NCI-H2081 (cell line): ENCODE measurements at places on chromosomes 16 and 17.
A peak's percentile ranks its signal among the peaks of the same experiment; 100 is the strongest.

- no peak for DNase-seq
Observed at GRCh38 chr16:57637020-57637419, 8.6 kb downstream of the ADGRG1 start.

DNA sequence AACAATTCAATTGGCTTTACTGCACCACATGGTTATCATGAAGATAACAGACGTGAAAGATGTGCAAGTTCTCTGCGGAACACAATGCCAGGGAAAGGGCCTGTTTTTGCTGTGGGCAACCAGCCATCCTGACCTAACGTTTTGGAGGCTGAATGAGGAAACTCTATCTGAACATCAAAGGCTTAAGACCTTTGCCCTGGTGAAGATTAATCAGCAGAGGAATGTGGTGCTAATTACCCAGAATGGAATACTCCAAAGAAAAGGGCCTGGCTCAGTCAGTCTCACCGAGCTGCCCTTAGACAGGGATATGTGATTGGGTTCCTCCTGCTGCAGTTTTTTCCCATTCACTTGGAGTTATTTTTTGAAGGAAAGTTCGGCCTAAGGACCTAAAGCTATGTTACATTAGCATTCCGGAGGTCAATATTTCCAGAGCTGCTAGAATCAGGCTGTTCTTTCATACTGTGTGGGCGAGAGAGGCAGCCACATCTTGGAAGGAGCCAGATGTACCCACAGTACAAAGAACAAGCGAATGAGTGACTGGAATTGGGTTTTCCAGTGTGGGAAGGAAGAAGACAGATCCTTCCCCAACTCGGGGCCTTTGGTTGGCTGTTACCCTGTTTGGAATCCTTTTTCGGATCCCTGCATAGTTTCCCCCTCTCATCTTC lies 15.5 kb downstream of the ASIC2 start:
- no peak for DNase-seq

DNA sequence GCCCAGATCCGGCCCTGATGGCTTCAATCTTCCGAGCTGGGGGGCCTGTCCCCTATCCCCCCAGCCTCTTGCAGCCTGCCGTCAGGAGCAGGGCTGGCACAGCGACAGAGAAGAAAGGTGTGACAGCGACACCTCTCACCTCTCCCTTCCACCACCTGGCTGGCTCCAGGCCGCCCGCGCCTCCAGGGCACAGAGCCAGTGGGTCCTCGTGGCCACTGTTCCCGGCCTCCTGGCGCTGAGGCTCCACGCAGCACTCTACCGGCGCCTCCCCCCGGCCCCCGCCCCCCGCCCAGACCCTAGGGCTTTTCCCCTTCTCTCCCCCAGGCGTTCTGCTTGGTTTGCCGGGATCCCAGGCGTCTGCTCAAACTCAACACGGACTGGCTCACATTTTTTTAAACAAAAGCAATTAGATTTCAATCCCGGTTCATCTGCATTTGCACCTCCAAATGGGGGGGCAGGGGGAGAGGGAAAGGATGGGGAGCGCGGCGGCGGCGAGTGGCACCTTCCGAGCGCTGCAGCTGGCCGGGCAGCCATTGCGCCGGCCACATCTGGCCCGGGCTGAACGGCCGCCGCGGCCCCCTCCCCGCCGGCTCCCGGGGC lies 12.8 kb upstream of the CBX8 start:
- DNase-seq: peak; percentile 56

- no peak for DNase-seq
Observed at GRCh38 chr17:3527468-3527867, 30.1 kb downstream of the TRPV3 start.

DNA sequence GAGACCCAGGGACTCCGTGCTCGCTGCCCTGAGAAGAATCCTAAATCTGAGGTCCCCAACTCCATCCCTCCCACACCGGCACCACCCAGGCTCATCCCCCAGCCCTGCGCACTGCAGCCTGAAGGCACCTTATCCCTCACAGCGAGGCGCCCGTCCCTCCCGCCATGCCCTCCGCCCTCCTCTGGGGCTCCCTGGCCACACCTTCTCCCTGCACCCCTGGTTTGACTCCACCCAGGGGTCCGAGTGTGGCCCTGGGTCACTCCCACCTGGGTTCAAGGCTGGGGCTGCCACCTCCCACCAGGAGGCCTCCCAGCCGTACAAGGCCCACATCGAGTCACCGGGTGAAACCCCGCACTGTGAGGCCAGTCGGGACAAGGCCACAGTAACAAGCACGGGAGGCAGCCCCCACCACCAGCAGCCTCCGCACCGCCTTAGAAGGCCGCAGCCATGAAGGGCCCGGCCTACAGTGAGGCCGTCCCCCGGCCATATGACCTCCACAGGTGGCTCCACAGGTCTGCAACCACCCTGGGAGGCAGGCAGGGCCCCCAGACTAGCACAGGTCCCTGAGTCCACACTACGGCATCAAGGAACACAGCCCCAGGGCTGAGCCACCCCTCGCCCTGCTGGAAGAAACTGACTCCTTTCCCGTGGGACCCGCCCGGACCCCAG lies 8.3 kb downstream of the HAGH start:
- no peak for DNase-seq

DNA sequence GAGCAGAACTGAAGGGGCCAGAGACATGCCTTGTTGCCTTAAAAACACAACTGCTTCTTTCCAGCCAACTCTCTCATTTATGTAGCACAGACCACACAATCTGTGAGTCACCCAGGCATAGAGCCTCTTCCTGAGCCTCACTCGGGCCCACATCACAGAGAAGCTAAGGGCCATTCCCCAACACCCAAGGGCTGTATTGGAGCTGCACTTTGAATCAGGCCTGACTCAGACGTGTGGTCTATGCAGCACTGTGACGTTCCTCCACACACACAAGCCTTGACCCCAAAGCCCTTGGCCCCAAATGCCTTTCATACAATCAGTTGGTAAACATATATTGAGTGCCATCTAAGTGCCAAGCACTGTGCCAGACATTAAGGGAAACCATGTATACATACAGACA lies 308.9 kb upstream of the DYNLRB2 start:
- DNase-seq: no peak

GRCh38 chr17:45316434-45317110 lies at the start of gene MAP3K14:
Gene MAP3K14 (minus strand): TSS chr17:45317020. CDS start chr17:45290745, 26,275 bp downstream.
- DNase-seq: peak; percentile 82

DNA sequence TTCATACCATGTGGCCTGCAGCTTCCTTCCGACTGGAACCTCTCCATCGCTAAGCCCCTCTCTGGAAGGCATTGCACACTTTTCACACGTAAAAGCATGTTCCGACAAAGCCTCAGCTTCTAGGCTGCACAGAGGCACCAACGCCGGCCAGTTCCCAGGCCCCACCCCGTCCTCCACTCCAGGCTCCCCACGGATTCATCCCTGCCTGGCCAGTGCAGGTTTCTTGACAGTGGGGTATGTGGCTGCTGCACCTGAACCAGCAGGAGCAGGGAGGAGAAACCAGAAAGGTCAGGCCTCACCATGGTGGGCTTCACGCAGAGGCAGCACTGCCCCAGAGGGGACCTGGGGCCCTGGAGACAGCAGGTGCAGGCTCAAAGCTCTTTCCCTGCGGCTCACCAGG lies 14.2 kb downstream of the TIMM22 start:
- no peak for DNase-seq

GRCh38 chr17:36034127-36034526 lies 16.4 kb upstream of the CCL23 start:
- no peak for DNase-seq

DNA sequence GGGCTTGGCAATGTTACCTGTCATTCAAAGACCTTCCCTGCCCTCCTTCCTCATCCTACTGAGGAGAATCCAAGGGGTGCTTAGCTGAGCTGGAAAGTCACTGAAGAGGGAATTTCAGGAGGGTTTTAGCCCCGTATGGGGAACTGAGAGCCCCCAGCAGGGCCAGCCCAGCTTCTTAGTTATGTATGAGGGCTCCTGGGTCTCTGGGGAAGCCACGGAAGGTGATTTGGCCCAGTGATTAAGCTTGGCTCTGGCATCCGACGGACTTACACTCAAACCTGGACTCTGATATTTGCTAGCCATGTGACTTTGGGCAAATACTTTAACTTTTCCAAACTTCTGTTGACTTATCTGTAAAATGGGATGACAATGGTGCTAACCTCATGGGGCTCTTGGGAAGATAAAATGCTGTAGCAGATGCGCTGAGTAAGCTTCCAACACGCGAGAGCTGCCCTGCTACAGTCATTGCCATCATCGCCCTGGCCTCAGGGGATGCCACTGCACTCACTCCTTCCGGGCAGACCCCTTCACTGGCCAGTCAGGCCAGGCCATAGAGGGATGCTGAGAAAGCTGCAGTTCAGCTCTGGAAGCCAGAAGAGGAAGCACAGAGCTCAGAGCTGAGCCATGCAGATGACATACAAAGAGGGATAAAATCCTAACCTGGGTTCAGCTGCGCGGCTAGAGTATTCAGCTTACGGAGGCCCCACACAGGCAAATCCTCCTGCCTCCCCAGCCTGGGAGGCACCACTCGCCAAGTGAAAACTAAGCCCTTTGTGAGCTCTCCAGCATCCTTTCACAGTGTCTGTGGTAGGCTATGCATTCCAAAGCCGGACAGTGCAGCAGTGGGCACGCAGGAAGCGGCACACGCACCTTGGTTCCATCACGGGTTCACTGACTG lies 44.9 kb upstream of the PIK3R6 start:
- DNase-seq: no peak

GRCh38 chr16:78784771-78785170 lies 685.3 kb downstream of the WWOX start:
- no peak for DNase-seq

- no peak for DNase-seq
Observed at GRCh38 chr16:71406724-71407123, 35.1 kb downstream of the TLE7 start.

- no peak for DNase-seq
Observed at GRCh38 chr16:2967721-2968161, 1.4 kb upstream of the PAQR4 start.

GRCh38 chr16:80085606-80086005 lies 455.2 kb upstream of the DYNLRB2 start:
- DNase-seq: no peak

GRCh38 chr17:61468263-61468907 lies 16.2 kb downstream of the TBX4 start:
- DNase-seq: no peak

DNA sequence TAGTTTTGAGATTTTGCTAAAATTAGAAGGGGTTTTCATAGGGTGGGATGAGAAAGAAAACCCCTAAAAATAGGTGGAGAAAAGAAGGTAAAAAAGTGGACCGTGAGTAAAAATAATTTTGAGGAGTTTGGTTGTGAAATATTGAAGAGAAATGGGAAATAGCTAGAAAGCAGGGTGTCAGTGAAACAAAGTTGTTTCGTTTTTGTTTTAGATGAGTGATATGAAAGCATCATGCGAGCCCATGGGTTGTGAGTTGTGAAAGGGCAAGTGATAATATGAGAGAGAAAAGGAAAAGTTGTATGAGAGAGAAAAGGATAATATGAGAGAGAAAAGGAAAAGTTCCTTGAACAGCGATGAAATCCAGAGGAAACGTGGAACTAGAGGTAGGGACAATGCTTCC lies 7.3 kb upstream of the SMIM36 start:
- DNase-seq: no peak

DNA sequence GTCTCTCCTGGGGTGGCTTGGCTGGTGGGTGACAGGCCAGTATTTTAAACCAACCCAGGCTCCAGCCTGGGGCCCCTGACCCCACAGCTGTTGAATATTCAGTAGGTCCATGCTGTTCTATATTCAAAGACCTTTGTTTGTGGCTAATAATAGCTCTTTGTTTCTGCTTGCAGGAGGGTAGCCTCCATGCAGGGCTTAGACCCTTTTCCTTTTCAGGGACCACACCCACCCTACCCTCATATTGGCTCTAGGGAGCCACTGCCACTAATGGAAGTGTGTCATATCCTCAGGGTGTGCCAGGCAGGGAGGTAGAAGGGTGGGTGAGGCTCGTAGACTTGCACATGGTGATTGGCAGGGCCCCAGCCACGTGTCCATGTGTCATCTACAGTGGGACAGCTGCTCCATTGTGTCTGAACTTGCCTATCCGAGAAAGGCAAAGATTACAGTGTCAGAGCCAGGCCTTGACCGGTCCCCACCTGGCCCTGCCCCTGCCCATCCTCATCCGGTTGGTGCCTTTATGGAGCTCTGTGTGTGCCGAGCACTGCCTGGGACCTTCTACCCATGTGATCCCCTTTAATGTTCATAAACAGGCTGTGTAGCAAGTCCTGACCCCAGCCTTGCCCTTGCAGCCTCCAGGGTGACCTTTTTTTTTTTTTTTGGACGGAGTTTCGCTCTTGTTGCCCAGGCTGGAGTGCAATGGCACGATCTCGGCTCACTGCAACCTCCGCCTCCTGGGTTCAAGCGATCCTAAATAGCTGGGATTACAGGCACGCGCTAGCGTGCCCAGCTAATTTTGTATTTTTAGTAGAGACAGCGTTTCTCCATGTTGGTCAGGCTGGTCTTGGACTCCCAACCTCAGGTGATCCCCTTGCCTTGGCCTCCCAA lies 22.1 kb downstream of the TMC7 start:
- no peak for DNase-seq

DNA sequence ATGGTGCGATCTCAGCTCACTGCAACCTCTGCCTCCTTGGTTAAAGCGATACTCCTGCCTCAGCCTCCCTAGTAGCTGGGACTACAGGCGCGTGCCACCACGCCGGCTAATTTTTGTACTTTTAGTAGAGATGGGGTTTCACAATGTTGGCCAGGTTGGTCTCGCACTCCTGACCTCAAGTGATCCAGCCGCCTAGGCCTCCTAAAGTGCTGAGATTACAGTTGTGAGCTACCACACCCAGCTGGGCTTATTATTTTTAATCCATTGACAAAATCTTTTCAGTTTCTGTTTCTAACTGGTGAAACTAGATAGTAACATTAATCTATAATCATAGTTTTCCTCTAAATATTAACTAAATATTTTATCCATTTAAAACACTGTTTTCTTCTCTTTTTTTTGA lies 5.9 kb downstream of the FAM234A start:
- DNase-seq: no peak

DNA sequence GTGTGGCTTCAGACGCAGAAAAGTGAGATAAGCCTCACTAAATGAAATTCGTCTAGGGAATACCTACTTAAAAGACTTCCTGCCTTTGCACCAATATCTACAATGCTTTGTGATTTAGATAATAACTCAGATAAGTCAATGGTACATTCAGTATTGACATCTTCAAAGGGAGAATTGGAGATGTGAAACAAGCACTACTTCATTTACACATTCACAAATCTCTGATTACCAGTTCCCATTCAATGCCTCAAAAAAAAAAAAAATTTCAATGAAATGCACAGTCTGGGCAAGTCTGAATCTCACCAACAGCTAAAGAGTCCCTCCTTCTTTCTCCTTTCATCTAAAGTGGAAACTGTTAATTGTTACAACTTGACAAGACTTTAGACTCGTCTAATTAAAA lies 3.7 kb downstream of the PHF12 start:
- DNase-seq: no peak

DNA sequence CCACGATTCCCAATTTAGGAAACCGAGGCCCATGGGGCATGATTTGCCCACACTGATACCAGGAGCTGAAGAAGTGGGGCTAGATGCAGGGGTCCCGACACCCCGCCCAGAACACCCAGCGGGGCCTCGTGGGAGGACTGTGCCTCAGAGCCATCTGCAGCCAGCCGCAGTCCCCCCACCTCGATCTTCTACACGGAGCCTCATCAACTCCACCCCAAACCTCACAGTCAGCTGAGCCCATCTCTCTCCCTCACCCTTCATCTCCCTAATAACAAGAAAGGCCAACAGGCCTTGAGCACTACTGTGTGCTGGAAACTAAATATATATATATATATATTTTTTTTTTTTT lies 4.2 kb downstream of the ITGAE start:
- DNase-seq: no peak
